ENCODE measurements at places on chromosomes 2 and 18.

- no peak overlapping the region for H3K27ac ChIP-seq
- H3K4me1 ChIP-seq: no peaks in the 10 kb centered on the region
- peak overlapping the region; percentile 16 for H3K4me3 ChIP-seq
- no peaks in the 10 kb centered on the region for H3K36me3 ChIP-seq
- H3K27me3 ChIP-seq: no peaks in the 10 kb centered on the region
Measured at GRCh38 chr18:75167759-75168618, 41.0 kb downstream of the PTGR3 start.

GRCh38 chr2:16214391-16214790 is 274.0 kb downstream of the MYCN start:
- no peak for DNase-seq
- no peak overlapping the region for H3K27ac ChIP-seq
- H3K4me1 ChIP-seq: no peaks in the 10 kb centered on the region
- no peaks in the 10 kb centered on the region for H3K36me3 ChIP-seq
- H3K4me3 ChIP-seq: no peak overlapping the region
- no peaks in the 10 kb centered on the region for H3K27me3 ChIP-seq

DNA sequence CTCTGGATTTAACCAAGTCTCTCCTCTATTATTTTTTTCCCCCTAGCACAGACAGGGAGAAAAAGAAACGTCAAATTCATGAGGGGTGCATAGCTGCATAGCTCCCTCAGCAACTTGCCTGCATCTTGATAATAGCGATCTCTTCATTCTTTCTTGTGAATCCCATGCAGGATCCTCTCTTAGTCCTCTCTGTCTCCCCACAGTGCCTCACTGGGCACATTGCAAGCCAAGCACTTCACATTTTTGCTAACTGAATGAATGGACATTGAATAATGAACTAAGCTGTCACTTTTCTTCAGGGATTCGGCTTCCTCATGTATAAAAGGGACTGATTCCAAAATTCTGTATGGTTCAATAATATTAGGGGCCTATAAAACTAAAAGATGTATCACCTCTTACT is 2.9 kb upstream of the EPB41L3 start:
- peaks cover 5% of the 10 kb centered on the region for H3K4me1 ChIP-seq
- H3K4me3 ChIP-seq: no peak overlapping the region
- H3K36me3 ChIP-seq: no peaks in the 10 kb centered on the region
- H3K27me3 ChIP-seq: no peaks in the 10 kb centered on the region

GRCh38 chr2:96923810-96924774 is 54.2 kb upstream of the SEMA4C start:
- DNase-seq: no peak
- no peaks in the 10 kb centered on the region for H3K27me3 ChIP-seq
- H3K4me3 ChIP-seq: no peak overlapping the region
- peaks cover 24% of the 10 kb centered on the region for H3K4me1 ChIP-seq
- no peak overlapping the region for H3K27ac ChIP-seq
- H3K36me3 ChIP-seq: no peaks in the 10 kb centered on the region

DNA sequence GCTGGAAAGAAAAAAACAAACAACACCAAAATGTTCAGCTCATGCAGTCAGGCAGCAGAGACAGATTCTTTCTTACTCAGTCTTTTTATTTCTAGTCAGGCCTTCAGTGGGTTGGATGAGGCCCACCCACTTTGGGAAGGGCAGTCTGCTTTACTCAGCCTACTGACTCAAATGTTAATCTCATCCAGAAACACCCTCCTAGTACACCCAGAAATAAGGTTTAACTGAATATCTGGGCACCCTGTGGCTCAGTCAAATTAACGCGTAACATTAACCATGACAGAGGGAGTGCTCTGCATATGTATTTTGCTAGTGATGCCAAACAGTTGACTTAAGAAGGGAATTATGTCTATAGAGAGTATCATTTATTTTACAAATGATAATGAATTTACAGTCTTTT is 401.6 kb downstream of the PARD3B start:
- no peaks in the 10 kb centered on the region for H3K4me1 ChIP-seq
- no peaks in the 10 kb centered on the region for H3K36me3 ChIP-seq
- no peaks in the 10 kb centered on the region for H3K27me3 ChIP-seq
- H3K4me3 ChIP-seq: no peak overlapping the region
- no peak overlapping the region for H3K27ac ChIP-seq
- no peak for DNase-seq

DNA sequence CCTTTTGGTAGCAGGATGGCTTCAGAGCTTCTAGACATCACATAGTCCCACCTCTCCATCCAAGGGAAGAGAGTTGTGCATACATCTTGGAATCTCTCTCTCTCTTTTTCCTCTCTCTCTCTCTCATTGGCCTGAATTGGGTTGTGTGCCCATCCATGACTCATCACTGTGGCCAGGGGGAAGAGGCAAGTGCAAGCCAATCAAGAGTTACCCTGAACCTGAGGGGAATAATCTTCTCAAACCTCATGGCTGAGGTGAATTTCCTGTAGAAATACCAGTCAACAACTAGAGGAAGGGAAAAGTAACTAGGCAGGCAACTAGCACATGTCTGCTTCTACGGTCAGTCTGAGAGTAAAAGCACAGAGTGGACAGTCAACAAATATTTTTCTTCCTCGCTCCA is 7.3 kb upstream of the CHN1 start:
- H3K27ac ChIP-seq: no peak overlapping the region
- H3K4me3 ChIP-seq: no peak overlapping the region
- no peak for DNase-seq

DNA sequence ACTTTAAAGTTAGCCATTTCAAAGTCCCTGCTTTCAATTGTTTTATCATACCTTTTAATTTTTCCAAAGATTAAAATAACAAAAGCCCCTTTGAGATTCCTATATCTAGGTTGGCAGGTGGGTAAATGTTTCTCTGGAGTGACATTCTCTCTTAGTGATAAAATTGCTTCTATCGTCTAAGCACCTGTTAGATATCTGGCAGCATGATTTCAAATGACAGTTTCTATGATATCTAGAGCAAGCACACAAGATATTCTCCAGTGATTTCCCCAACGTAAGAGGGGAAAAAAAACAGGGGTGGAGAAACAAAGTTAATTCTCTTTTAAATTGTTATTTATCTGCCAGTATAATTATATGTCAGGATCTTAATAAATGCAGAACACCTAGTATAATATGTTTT is 610.2 kb downstream of the DSC3 start:
- H3K27me3 ChIP-seq: no peaks in the 10 kb centered on the region
- DNase-seq: no peak
- H3K4me3 ChIP-seq: no peak overlapping the region
- no peak overlapping the region for H3K27ac ChIP-seq
- H3K4me1 ChIP-seq: no peaks in the 10 kb centered on the region

GRCh38 chr18:59272221-59272888 is 899 bp downstream of the RAX start:
- peaks cover 29% of the 10 kb centered on the region for H3K27me3 ChIP-seq
- H3K4me1 ChIP-seq: peaks cover 33% of the 10 kb centered on the region
- no peak overlapping the region for H3K27ac ChIP-seq

- H3K27me3 ChIP-seq: no peaks in the 10 kb centered on the region
- no peak overlapping the region for H3K4me3 ChIP-seq
- no peaks in the 10 kb centered on the region for H3K36me3 ChIP-seq
- DNase-seq: no peak
- H3K27ac ChIP-seq: no peak overlapping the region
Measured at GRCh38 chr18:9897129-9897528, 11.4 kb downstream of the TXNDC2 start.

- no peaks in the 10 kb centered on the region for H3K4me1 ChIP-seq
- no peak overlapping the region for H3K27ac ChIP-seq
- H3K27me3 ChIP-seq: no peaks in the 10 kb centered on the region
Measured at GRCh38 chr2:23246992-23247683, 137.8 kb upstream of the KLHL29 start.

All from vagina (tissue), 2 donors.